Activated CD8-positive, alpha-beta memory T cell treated with anti-CD3 and anti-CD28 coated beads for 48 hours (primary cell): ENCODE measurements at places on chromosomes 16 and 17.
A peak's percentile ranks its signal among the peaks of the same experiment; 100 is the strongest.

GRCh38 chr16:76387994-76388393 is 110.8 kb downstream of the CNTNAP4 start:
- no peak for DNase-seq

- no peak for DNase-seq
These were observed 20.7 kb upstream of the TVP23A start for GRCh38 chr16:10839279-10839666.

GRCh38 chr17:67682196-67682595 is 35.5 kb upstream of the NOL11 start:
- no peak for DNase-seq

GRCh38 chr17:2580661-2581060 is 12.8 kb upstream of the PAFAH1B1 start:
- no peak for DNase-seq

GRCh38 chr17:77437747-77438146 is 297.0 kb downstream of the SEC14L1 start:
- DNase-seq, result no peak

GRCh38 chr17:4506175-4506813 is 7.6 kb downstream of the SPNS2 start:
- no peak for DNase-seq

GRCh38 chr16:4544473-4544872 is 5.9 kb upstream of the CDIP1 start:
- DNase-seq, result no peak

- DNase-seq, result no peak
These were observed 26.9 kb upstream of the FAM20A start for GRCh38 chr17:68627956-68628575.

GRCh38 chr16:832652-833336 is 32.3 kb upstream of the GNG13 start:
- no peak for DNase-seq

DNA sequence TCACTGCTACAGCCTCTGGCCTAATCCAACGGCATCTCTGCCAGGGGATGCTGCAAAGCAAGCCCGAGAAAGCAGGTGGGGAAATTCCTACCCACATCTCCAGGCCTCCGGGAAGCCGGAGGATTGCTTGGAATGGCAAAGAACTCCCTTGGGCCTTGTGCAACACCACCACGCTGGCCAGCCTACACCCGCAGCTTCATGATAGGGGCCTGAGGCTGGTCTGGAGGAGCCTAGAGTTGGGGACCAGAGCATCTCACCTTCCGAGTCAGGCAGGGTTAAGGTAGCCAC is 20.3 kb downstream of the GGA3 start:
- no peak for DNase-seq

DNA sequence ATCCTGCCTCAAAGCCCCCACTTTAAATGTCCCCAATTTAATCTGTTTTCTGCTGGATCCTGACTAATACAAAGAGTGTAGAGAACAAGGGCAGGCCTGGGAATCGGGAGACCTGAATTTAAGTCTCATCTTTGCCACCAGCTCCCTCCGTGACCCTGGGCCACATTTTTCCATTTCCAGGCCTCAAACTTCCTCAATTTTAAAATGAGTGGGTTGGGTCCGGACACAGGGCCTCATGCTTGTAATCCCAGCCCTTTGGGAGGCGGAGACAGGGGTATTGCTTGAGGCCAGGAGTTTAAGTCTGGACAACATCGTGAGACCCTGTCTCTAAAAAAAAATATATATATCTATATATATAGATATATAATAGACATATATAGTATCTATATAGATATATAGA is 61.4 kb downstream of the SRL start:
- no peak for DNase-seq

- no peak for DNase-seq
These were observed 10.5 kb upstream of the CCDC182 start for GRCh38 chr17:57755480-57756070.

GRCh38 chr17:59671386-59671785 is 35.8 kb downstream of the PTRH2 start:
- DNase-seq, result no peak

DNA sequence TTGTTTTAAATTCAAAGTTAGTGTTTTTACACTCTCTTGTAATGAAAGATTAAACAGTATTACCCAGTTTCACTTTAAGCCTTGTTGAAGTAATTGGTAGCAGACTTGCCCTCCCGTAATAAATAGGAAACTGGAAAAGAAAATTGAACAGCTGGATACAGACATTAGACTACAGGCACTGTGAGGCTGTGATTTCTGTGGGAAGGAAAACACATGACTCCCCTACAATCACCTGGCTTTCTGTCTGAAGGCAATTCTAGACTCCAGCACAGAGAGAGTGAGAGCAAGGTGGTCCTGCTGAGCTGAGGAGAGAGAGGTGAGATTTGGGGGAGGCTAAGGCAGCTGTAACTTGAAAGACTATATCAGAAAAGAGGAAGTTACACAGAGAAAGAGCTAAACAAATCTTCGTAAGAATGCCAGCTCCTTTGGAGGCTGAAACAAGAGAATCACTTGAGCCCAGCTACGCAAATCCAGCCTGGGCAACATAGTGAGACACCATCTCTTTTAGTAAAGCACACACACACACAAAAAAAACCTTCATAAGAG is 57.8 kb upstream of the CDYL2 start:
- no peak for DNase-seq

GRCh38 chr17:72725433-72726068 is 366.9 kb downstream of the SLC39A11 start:
- DNase-seq, result no peak

DNA sequence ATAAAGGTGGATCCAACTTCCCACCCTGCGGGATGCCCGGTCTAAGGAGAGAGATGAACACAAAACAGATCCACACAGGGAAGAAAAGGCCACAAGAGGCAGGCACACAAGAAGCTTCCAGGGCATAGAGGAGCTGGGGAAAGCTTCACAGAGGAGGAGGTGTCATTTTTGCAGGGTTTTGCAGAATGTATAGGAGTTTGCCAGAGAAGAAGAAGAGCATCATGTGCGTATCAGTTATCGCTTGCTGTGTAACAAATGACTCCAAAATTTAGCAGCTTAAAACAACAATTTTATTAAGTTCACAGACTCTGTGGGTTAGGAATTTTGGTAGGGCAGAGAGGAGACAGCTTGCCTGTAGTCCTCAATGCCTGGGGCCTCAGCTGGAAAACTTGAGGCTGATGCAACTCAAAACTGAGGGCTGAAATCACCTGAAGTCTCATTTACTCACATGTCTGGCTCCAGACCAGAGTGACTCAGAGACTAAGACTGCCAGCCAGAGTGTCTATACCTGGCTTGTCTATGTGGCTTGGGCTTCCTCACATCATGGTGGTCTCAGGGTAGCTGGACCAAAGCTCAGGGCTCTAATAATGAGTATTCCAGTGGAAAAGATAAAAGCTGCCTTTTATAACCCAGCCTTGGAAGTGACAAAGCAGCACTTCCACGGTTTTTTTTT is 33.9 kb upstream of the ZNF423 start:
- DNase-seq, result no peak

DNA sequence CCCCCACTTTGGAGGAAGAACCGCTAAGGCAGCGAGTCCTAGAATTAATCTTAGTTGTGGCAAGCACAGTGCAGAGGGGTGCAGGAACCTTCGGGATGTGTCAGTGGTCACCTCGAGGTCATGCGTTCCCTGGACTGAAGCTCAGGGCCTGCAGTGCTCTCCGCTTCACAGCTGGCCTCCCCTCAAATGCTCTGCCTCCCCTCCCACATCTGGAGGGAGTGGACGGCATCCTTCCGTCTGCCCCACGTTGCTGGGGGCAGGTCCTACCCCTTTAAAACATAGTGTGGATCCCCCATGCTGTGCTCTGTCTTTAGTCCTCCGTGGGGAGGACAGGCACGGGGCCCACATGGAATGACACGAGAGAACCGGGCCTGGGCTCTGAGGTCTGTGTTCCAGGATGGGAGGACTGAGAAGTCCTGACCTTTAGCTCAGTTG is 99.5 kb upstream of the CDC42EP4 start:
- DNase-seq, result no peak

GRCh38 chr16:67177743-67178699 is 5.7 kb downstream of the MATCAP1 start:
- DNase-seq, result no peak

DNA sequence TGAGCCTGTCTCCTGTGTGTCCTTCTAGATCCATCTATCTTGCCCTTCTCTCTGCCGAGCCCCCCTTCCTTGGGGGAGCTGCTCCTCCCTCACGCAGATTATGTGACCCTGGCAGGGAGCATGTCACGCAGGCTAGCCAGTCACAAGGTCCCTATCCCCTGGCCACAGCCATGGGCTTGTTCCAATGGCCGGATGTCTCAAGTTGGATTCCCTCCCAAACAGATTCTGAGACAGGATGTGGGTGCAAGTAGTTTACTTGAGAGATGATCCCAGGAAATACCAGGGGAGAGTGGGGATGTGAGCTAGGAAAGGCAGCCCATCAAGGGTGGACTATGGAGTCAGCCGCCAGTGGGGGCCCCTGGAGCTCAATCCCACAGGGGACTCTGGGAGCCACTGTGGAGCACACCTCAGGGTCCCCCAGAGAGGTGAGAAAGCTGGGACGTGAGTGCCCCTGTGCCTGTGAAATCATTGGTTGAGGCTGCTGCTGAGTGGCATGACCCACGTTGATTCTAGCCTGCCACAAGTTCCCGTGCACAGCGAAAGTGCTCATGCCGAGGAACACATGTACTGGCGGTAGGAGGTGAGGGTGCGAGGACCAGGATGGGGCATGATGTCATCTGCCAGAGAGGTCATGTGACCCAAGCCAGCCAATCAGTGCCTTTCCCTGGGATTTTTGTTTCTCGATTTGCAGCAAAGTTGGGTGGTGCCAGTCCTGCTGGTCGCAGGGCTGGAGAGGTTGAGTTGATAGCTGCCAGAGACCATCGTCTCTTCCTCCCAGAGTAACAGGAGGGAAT is 6.4 kb upstream of the CRISPLD2 start:
- DNase-seq, result no peak

- DNase-seq, result no peak
These were observed 388.7 kb upstream of the PMFBP1 start for GRCh38 chr16:72560617-72561016.

GRCh38 chr17:10105513-10106001 is 92.8 kb downstream of the GAS7 start:
- no peak for DNase-seq

DNA sequence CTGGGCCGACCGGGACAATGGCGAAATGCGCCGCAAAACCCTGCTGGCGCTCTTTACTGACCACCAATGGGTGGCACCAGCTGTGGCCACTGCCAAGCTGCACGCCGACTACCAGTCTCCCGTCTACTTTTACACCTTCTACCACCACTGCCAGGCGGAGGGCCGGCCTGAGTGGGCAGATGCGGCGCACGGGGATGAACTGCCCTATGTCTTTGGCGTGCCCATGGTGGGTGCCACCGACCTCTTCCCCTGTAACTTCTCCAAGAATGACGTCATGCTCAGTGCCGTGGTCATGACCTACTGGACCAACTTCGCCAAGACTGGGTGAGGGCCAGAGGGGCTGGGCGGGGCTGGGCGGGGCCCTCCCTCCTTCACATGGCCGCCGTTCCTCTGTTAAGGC is 4.3 kb upstream of the SPEM1 start:
- no peak for DNase-seq

DNA sequence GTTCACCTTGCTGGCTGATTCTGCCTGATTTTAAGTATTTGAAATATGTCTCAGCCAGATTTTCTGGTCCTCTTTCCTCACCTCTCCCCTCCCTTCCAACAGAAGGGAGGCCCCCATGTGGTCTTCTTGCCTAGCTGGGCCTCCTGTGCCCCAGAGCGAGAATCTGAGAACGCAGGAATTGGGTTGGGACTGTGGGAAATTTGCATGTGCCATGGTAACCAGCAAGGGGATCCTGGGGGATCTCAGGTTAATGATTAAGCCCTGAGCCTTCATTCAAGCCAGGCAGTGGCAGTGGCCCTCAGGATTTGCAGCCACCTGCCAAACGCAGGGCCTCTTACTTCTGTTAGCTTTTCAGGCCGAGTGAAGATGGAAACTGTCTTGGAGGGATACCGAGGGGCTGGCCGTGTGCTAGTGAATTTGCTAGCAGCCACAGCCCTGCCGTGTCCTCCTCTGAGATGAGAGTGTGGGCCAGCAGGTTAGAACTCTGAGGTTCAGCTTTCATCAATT is 40.2 kb downstream of the KSR1 start:
- DNase-seq, result no peak

- DNase-seq, result no peak
These were observed 1.1 kb downstream of the SGF29 start for GRCh38 chr16:28554634-28555423.

DNA sequence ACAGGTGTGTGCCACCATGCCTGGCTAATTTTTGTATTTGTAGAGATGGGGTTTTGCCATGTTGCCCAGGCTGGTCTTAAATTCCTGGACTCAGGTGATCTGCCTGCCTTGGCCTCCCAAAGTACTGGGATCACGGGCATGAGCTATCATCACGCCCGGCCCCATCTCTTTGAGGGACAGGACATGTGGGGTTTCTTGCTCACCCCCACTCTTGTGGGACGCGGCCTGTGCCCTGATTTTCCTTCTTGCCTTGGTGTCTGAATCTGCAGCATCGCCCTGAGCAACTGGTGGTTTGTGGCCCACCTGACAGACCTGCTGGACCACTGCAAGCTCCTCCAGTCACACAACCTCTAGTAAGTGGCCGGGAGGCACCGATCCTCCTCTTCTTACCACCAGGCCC is 25.6 kb downstream of the NUP85 start:
- DNase-seq, result no peak

- DNase-seq, result no peak
These were observed 199.5 kb upstream of the PMFBP1 start for GRCh38 chr16:72371307-72372086.

GRCh38 chr17:72588961-72589360 is 468.1 kb downstream of the SOX9 start:
- DNase-seq, result no peak

- DNase-seq, result no peak
These were observed 48.2 kb downstream of the IL21R start for GRCh38 chr16:27450196-27450549.

GRCh38 chr17:78585006-78585630 is 7.9 kb upstream of the DNAH17 start:
- DNase-seq, result no peak

GRCh38 chr17:30332057-30332542 is 1.8 kb downstream of the TMIGD1 start:
- no peak for DNase-seq

- DNase-seq, result no peak
These were observed 118.1 kb downstream of the HIC1 start for GRCh38 chr17:2172999-2173398.

DNA sequence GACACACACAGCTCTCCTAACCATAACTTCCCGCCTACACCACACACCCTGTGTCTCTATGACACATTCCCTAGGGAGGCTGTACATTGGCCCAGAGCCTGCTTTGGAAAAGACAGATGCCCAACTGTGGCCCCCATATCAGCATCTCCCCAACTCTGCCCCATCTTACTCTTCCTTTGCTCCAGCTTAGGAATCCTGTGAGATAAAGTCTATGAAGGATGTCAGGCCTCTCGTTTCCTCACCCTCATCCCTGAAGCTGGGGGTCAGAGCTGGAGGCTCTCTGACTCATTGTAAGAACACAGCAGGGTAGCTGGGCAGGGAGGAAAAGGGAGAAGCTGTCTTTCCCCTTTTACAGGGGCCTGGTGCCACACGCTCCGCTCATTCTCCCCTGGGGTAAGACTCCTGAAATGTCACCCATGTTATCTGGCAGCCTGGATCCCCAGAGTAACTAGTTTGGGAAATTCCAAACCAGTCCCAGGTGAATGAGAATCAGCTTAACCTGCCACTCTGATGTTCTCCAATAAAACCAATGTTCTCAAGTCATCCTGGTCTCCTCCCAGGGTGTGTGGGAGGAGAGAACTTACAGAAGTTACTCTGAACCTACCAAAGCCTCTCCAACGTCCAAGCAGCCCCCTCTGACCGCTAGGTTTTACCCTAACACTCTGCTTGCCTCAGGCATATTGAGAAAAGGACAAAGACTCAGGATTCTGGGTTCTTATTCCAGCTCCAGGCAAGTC is 2.8 kb downstream of the RAPGEFL1 start:
- no peak for DNase-seq

GRCh38 chr17:83200231-83200699 is 120.9 kb downstream of the METRNL start:
- DNase-seq, result peak; percentile 50
